Activated CD4-positive, alpha-beta T cell treated with anti-CD3 and anti-CD28 coated beads, Interleukin-2, amount 50 U/mL, for 4 hours (primary cell): ENCODE measurements at places on chromosomes 3 and 15.
A peak's percentile ranks its signal among the peaks of the same experiment; 100 is the strongest.

GRCh38 chr15:86541540-86541939, 461.9 kb downstream of the AGBL1 start:
- no peak for DNase-seq

DNA sequence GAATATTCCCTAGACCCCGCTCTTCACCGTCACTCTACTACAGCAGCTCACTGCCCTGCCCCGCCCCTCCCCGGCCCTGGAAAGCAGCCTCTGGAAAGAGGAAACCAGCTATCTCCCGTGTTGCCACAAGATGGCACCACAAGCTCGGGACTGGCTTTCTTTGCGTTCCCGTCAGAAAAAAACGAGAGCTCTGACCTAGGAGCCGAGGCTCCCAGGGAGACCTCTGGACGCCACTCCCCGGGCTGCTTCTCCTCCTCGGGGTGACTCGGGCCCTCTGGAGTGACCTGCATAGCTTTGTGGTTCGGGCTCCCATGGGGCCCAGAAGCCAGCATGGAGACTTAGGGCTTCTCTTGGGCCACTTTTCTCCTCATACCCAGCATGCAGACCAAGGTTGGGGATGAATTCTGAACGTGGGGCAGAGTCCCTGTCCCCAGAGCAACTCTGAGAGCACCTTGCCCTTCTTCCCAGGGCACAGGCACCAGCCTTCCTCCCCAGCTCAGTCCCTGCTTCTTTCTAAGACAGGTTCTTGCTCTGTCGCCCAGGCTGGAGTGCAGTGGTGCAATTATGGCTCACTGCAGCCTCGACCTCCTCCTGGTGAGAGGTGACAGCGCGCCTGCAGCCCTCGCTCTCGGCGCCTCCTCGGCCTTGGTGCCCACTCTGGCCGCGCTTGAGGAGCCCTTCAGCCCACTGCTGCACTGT, 19.0 kb downstream of the STOML1 start:
- DNase-seq = peak; percentile 75

- DNase-seq = no peak
These were observed 469.6 kb upstream of the PPP2R3A start for GRCh38 chr3:135495891-135496290.

GRCh38 chr15:79602180-79602579, 170.0 kb downstream of the MINAR1 start:
- DNase-seq = no peak

GRCh38 chr3:73432023-73432705, 192.6 kb downstream of the PDZRN3 start:
- DNase-seq = no peak

DNA sequence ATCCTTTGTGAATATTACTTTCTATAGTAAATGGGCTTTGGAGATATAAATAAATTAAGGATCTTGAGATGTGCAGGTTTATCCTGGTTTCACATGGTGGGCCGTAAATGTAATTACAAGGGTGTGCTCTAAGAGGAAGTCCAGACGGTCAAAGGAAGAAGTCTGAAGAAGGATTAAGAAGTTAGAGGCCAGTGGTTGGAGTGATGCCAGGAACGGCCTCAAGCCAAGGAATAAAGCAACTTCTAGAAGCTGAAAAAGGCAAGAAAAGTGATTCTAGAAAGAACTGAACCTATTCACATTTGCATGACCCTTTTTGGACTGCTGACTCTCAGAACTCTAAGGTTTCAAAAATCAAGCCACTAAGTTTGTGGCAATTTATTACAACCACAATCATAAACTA, 981.3 kb upstream of the ALCAM start:
- no peak for DNase-seq

GRCh38 chr3:16668776-16669545, 63.7 kb upstream of the DAZL start:
- DNase-seq = no peak

DNA sequence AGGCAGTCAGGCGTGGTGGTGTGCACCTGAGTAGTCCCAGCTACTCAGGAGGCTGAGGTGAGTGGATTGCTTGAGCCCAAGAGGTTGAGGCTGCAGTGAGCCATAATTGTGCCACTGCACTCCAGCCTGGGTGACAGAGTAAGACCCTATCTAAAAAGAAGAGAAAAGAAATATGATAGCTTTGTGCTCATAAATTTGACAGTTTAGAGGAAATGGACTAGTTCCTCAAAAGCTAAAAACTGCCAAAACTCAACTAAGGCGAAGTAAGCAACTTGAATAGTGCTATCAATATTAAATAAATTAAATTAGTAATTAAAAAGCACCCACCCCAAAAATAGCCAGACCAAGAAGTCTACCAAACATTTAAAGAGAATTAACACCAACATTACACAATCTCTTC, 24.5 kb upstream of the SLC15A2 start:
- no peak for DNase-seq

GRCh38 chr3:173037840-173038483, 103.1 kb downstream of the SPATA16 start:
- no peak for DNase-seq

- DNase-seq = peak; percentile 49
These were observed 107.1 kb upstream of the ICE2 start for GRCh38 chr15:60585743-60586708.

GRCh38 chr3:197206913-197207312, 91.5 kb downstream of the DLG1 start:
- DNase-seq = no peak

GRCh38 chr3:153162513-153163392, 727 bp downstream of the RAP2B start:
- peak; percentile 22 for DNase-seq

DNA sequence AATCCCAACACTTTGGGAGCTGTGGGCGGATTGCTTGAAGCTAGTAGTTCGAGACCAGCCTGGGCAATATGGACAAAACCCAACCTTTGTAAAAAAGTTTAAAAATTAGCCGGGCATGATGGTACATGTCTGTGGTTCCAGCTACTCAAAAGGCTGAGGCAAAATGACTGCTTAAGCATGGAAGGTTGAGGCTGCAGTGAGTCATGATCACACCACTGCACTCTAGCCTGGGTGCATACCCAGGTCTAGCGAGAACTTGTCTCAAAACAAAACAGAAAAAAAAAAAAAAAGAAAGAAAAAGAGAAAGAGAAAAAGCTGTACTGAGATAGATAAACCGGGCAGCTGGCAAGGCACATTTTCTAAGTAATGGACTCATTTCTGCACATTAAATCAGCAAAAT, 10.6 kb downstream of the ARPP19 start:
- peak; percentile 39 for DNase-seq

DNA sequence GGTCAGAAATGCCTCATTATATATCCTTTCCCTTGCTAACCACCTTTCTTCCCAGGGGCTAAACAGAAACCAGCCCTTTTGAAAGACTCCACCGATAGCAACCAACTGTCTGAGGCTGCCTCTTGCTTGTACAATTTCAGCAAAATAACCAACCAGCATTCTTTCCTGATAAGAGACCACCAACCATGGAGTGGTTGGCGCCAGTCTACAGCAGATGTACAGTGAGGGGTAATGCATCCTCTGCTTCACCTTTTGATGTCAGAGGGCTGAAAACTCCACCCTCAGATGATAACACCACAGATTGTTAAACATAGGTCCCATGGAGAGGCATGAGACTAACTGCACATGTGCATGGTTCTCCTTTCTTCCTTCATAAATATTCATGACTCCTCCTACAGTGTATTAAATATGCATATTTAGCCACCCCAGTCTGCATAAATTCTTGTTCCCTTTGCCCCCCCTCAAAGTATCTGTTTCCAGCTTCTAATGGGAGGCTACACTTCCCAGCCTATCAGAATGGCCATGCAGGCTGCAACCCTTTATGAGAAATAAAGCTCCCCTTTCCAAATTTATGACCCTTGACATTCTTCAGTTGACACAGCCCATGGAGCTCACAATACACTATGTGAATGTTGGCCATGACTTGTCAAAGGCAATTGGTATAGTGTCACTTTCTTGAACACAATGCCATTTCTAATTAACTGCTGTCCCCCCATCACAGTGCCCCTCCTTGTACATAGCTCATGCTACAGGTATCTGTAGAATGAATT, 48.3 kb downstream of the GABRB3 start:
- no peak for DNase-seq

DNA sequence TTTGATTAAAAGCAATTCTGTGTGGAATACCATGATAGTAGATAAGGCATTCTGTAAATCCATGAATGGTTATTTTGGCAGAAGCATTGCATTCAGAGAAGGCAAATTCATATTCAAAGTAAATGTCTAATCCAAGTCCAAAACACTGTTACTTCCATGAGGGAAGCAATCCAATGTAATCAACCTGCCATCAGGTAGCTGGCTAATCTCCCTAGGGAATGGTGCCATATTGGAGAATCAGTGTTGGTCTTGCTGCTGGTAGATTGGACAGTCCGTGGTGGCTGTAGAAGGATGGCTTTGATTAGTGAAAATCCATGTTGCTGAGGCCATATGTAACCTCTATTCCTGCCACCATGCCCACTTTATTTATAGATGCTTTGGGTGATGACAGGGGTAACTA, 72.1 kb upstream of the TNIK start:
- DNase-seq = no peak

DNA sequence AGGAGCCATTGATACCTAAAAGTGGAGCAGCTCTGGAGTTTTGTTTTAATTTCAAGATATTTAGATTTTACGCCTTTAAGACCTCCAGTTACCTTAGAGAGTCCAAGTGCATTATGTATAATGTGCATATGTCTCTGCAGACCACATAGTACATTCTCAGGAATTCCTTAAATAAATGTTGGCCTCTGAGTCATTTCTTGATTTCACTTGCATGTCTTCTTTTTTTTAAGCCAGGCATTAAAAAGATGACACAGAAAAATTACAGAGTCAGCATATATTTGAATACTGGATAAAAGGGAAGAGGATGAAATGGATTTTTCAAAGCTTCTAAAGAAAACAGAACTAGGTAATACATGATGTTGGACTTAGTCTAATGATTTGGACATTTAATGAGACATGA, 125.2 kb downstream of the TMCO5A start:
- DNase-seq = no peak

DNA sequence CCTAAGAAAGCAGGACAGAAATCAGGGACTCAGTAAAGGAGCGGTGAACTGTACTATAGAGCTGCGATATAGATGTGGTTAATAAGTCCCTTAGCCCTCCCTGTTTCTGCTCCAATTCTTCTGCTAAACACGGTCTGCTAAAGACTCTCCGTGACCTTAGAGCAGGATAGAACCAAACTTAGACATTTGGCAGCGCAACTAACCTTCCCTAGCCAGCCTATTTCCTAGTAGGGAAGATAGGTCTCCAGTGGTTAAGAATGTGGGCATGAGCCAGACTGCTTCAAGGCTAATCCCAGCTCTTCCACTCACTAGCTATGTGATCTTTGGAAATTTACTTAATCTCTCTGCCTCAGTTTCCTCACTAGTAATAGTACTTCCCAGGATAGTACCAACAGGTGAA, 193.6 kb upstream of the IL12A start:
- no peak for DNase-seq

DNA sequence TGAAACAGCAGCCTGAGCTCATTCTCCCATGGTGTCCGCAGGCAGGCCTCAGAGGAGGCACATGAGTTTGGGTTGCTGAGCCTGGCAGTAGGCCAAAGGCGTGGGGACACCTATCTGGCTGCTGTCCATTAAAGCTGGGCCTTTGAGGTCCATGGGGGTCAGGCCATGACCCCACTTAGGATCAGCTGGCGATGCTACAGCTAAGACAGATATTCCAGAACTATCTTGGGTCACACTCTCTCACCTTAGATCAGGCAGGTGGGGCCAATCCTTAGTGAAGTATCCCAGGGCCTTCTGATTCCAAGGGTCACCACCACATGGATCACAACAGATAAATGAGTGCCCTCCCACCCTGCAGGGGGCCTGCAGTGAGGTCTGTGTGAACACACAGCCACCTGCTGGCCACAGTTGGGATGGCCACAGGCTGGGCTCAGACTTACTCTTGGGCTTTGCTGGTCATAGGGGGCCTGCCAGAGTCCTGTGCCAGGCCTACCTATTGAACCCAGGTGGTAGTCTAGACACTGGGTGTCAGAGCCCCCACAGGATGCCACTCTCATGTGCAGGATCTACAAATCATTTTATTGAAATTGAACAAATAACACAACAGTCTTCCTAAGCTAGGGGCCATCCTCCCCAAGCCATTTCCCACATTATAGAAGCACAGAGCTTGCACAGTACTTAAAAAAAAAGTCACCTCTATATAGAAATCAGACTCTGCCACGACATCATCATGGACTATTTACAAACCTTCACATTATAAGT, 2.0 kb upstream of the HYAL2 start:
- DNase-seq = peak; percentile 46

- DNase-seq = no peak
These were observed 242.8 kb upstream of the ICE2 start for GRCh38 chr15:60721707-60722106.

GRCh38 chr15:25169318-25169717, 214.5 kb downstream of the SNRPN start:
- no peak for DNase-seq

GRCh38 chr3:126733061-126733430, 29.0 kb downstream of the CHCHD6 start:
- no peak for DNase-seq

DNA sequence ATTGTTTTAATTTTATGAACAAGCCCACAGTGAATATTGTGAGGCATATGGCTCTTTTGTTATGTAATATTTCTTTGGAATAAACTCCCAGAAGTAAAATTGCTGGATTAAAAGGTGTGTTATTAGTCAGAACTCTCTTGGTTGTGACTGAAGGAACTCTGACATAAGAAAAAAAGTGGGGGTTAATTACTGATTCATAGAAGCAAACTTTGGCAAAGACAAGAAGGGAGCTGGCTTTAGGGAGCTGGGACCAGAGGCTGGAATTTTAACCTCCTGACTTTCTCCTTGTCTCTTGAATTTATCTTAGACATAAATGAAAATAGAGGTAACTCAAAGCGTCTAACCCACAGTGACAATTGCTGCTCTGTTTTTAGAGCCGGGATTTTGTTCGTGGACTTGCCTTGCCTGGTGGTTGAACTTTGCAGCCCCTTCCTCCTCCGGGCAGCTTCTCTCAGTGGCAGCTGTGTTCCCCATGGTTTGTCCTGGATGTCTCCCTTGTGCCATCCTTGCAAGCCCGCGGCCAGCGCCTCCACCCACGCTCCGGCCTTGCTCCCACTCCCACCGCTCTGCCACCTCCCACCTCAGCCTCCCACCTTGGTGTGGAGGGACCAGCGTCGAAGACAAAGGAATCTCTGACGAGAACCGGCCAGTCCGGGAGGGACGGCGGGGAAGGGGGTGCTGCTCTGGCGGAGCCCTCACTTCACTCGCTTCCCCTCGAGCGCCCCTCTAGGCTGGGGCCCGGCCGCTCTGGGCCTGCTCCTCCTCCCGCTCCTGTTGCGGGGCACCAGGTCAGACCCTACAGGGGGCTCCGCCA, 28.0 kb downstream of the ARHGAP31 start:
- no peak for DNase-seq

DNA sequence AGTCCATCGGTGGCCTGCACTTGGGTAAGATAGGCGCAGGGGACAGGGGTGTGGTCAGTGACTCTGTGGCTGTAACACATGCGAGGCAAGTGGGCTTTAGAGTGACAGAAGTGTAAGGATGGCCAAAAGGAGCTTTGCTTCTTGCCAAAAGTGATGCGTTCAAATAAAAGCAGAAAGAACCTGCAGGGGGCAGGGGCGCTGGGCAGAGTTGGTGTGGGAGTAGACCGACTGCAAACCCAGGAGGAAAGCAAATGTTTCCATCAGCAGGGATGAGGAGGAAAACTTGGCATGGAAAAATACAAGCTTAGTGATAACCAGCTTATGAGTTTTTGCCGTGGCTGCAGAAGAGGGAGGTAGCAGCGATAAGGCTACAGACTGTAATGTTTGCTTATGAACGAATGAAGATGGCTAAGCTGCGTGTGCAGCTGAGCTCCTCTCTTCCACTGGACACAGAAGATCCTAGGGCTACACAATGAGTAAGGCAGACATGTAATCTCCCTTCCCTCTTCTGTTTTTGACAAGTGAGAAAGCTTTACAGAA, 149.4 kb downstream of the WNT5A start:
- no peak for DNase-seq
